Cardiac fibroblast (primary cell): ENCODE measurements at places on chromosomes 16 and 17.

DNA sequence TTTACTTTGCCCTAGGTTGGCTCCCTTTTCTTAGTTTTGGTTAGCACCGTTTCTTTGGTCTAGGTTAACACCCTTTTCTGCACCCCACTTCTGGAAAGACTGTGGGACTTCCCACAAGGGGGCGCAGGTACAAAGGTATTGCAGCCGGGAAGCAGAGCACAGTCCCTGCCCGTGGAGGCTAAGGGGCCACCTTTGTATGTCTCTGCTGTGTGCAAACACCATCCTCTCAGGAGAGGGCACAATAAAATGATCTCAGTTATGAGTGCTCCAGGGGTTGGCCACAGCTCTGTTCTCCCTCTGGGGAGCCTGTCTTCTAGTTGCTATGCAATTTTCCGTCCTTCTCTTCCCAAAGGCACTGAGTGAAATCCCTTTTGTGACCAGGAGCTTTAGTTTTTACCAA lies 28.4 kb upstream of the TMC5 start:
- peak; percentile 29 for DNase-seq

GRCh38 chr17:40462343-40463121 lies 19.3 kb downstream of the IGFBP4 start:
- peak; percentile 48 for DNase-seq

DNA sequence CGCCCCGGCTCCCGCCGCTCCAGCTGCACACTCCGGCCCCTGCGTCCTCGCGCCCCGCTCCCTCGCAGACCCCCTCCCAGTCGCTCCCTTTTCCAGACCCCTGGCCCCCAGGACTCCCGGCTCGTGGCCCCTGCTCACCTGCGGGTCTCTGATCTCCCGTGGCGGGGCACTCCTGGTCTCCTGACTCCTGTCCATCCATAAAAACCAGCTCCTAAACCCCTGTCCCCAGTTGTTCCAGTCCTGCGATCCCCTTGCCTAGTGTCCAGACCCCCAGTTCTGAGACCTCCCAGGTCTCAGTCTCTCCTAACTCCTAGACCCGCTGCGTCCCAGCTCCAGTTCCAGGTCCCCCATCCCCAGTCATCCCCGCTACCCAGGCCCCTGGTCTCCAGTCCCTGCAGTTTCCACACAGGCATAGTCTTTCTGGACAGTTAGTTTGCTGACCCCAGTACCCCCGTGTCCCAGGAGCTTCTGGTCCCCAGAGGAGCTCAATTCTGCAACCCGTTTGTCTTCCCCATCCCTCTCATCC lies 379 bp downstream of the SNX29 start:
- DNase-seq = no peak

DNA sequence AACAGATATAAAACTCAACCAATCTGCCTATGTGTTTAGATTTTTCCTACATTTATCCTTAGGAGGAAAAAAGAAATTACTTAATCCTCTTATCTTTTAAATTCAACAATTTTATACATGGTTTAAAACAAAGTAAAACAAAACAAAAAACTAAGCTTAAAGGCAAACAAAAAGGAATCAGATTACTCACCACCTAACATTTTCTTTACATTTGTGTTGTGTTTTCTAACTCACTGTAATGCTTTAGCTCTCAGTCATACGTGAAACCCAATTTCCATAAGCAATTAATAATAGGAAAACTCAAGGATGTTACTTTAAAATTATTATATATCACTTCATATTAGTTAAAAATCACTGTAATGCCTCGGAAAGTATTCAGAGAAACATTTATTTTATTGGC lies 6.7 kb upstream of the IRX5 start:
- no peak for DNase-seq

DNA sequence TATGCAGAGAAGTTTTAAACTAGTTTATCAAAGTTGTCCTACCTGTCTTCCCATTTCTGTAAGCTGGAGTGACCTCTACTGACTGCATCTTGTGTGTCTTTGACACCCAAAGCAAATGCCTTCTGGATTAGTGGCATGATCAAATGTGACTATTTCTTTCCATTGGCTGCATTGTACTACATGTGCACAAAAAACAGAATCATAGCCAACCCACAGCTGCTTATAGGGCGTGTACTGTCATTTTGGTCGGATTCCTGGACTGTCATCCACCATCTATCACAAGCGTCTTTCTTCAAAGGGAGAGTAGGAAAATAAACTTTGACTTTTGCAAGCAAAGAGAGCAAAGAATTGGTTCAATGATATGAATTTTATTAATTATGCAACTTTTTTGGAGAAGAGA lies 310.6 kb downstream of the MAP2K6 start:
- no peak for DNase-seq

- no peak for DNase-seq
Measured at GRCh38 chr16:17424771-17425170, 46.0 kb downstream of the XYLT1 start.

DNA sequence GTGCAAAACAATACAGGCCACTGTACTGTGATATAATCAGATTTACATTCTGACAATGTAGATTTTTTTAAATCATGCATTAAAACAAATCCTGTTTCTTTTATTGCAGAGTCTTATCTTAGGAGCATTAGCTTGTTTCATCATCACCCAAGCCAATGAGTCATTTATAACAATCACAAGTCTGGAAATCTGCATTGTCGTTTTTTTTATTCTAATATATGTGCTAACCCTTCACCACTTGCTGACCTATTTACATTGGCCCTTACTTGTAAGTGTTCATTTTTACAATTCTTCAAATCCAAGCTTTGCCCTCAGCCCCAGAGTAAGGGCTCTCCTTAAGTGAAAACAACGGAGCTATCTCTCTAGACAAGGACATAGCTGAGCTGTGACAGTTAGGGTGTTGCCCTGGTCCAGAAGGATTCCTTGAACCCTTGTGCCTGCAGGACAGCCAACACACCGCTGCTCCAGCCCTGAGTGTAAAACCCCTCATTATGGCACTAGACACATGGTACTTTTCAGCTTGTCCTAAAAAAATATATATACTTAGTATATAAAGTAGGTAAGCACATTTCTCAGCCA lies 3.7 kb downstream of the CMTM1 start:
- peak; percentile 79 for DNase-seq

DNA sequence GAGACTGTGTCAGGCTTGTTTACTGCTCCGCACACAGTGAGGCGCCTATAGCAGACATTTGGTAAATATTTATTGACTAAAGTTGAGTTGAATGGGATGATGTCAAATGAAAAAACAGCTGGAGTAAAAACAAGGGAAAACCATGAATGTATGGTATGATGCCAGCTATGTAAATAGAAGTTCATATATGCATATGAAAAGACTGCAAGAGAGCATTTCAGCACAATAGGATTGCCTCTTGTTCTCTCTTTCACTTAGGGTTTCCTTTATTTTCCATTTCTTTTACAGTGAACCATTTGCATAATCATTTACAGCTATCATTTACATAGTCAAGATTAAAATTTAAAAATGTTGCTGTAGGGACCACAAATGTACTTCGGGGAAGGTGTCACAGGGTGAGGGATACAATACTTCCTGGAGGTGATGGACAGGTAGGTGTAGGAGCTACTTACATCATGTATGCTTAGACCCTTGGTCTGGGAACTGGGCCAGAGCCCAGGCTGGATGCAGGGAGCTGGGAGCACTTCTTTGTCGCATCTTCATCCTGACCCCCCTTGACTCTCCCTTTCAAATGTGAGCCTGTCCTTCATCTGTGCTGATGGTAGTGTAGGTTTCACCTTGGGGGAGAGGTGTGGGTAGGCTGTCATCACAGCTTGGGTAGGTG lies 113.3 kb downstream of the UTP18 start:
- DNase-seq = no peak
